ENCODE measurements at places on chromosomes 12 and 14.

- DNase-seq = no peak
These were observed 122.1 kb downstream of the PLEKHA5 start for GRCh38 chr12:19251481-19252132.

- DNase-seq = no peak
These were observed 23.2 kb downstream of the TTC9 start for GRCh38 chr14:70664698-70665447.

DNA sequence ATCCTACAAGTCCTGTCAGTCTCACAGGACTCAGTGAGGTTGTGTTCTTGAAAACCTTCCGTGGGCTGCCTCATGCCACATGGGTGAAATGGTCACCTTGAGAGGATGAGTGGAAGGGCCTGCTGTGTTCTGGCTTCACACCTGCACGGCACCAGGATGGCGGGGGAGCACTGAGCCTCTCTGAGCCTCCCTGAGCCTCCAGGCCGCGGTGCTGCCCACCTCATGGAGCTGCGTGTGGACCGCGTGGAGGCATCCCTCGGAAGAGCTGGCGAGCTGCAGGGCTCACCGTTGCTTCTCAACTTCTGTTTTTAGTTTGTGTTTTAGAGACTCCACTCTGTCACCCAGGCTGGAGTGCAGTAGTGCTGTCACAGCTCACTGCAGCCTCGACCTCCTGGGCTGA, 56.2 kb downstream of the TEAD4 start:
- no peak for DNase-seq

DNA sequence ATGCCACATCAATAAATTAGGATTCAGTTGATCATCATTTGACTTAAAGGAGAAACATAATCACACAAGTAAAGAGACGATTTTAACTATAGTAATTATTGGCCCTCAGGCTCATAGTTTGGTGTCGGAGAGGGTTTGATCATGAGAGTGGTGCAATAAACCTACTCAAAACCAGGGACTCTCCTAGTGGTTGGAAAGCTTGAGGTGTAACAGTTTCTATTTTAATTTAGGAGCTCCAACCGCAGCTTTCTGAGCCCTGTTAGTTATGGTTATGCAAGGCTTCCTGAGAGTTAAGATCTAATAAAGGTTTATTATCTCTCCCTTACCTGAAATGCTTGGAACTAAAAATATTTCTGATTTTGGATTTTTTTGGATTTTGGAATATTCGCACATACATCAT, 36.4 kb downstream of the TMTC2 start:
- no peak for DNase-seq

- DNase-seq = peak; percentile 64
These were observed at the start of gene HOXC10 for GRCh38 chr12:53984901-53985691. Gene HOXC10, plus strand, starts transcription at chr12:53985146. Its CDS starts 114 bp downstream, at chr12:53985260.

DNA sequence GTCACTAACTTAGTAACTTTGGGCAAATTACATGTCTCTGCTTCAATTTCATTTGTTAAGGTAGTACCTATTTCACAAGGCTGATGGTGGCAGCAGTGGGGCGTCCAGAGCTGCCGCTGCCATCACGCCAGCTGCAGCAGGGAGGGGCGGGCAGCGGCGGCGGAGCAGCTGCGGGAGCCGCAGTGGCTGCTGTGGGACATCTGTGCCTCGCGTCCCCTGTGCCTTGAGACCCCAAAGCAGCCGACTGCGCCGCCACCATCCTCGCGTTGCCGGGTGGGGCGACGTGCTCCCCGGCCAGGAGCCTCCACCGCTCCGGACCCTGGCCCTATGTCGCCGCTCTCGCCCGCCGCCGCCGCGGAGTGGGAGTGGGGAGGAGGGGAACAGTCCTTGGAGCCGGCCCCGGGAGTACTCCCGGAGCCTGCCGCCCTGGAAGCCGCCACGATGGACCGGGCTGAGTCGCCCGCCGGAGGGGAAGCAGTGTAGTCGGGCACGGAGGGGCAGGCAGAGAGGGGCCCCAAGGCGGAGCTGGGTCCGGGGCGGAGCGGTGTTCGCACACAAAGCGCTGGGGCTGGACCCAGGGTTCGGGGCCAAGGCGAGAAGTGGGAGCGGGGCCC, 51.4 kb downstream of the A2M start:
- no peak for DNase-seq

- DNase-seq = no peak
These were observed 15.0 kb downstream of the MDM1 start for GRCh38 chr12:68317047-68317667.

DNA sequence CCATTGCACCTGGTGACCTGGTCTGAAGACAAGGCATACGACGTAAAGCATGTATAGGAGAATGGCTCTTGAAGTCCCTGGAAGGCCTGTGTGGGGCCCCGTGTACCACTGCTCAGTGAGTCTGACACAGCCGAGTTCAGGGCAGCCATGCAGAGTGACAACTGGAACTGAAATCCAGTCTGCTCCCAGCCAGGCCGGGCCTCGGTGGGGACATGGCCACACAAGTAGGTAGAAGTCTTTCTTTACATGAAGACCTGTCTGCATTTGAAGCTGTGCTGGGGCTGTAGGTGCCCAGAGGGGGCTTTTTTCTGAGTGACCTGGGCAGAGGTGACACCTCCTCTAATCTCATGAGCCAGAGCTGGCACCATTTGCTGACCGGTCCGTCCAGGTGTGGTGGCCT, 35.7 kb downstream of the ADGRD1 start:
- no peak for DNase-seq

DNA sequence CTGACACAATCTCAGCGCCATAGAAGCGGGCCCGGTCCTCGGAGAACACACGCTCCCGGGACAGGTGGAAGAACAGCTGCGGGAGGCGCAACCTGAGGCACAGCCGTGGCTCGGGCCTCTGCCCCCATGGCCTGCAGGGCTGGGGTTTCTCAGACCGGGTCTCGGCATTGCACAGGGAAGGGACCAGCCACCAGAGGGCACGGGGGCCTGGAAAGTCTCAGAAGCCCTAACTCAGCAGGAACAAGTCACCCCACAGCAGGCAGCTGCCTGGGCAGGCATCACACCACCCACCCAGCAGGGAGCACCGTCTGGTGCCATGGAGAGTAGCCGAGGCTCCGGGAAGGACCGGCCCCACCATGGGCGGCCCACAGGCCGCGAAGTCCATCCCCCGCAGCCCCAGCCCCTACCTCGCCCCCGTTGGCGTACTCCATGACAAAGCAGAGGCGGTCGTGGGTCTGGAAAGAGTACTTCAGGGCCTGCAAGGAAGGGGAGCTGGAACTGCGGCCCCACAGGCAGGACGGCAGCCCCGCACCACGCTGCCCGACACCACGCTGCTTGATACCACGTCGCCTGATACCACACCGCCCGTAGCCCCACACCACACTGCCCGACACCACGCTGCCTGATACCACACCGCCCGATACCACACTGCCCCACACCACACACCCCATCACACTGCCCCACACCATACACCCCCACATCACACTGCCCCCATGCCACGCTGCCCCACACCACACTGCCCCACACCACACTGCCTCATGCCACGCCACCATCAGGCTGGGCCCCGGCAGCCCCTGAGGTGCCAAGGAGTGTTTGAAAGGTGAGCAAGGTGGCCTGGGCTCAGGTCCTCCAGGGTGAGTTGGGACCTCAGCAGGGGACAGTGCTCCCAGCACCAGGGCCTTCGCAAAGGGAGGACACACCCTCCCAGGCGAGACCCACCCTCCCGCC, 20.8 kb downstream of the SIVA1 start:
- no peak for DNase-seq

GRCh38 chr12:3295646-3296408, 195.2 kb upstream of the PRMT8 start:
- no peak for DNase-seq
